Spleen (tissue), 13 donors: ENCODE measurements at places on chromosomes 3 and 15. TPM values are rescaled to one million over a fixed set of nuclear protein-coding genes. Genes with fewer than 3 reads are reported as not detected.

DNA sequence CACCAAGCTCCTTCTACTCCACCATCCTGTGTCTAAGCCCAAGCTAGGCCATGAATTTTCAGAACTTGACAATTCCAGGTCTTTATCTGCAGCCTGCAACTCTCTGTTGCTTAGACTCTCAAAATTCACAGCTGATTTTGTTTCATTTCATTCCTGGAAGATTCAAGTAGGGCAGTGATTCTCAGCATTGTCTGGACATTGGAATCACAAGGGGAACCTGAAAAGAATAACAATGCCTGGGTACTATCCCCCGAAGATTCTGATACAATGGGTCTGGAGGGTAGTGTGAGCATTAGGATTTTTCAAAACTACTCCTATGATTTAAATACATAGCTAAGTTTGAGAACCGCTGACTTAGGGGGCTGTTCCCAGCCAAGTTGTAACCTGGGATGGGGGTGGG is 534.7 kb upstream of the IL12A start:
- no peaks in the 10 kb centered on the region for H3K27me3 ChIP-seq
- H3K4me1 ChIP-seq: no peaks in the 10 kb centered on the region
- no peak overlapping the region for H3K27ac ChIP-seq

DNA sequence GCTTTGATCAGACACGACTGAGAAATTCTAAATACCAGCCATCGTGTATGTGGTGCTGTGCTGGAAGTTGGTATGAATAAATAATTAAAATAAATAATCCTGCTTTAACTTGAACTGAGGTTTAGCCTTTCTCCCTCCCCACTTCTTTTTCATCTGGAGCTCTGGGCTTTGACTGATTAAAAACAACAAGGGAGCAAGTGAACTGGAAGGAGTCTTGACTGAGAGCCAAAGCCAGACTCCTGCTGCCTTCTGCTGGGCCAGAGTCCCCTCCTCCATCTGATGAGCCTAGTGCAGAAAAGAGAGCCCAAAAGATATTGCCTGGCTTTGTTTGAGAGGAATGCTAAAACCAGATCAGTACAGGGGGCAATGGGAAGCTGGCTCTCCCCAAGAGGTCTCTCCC is 96.0 kb downstream of the CCNL1 start:
- H3K36me3 ChIP-seq: no peaks in the 10 kb centered on the region
- no peak overlapping the region for H3K4me3 ChIP-seq
- H3K27ac ChIP-seq: no peak overlapping the region
- no peaks in the 10 kb centered on the region for H3K4me1 ChIP-seq
- no peaks in the 10 kb centered on the region for H3K27me3 ChIP-seq

- H3K4me3 ChIP-seq: no peak overlapping the region
- H3K27ac ChIP-seq: no peak overlapping the region
- no peaks in the 10 kb centered on the region for H3K36me3 ChIP-seq
- H3K4me1 ChIP-seq: no peaks in the 10 kb centered on the region
- H3K27me3 ChIP-seq: no peaks in the 10 kb centered on the region
Observed at GRCh38 chr3:51283421-51283820, 101.7 kb upstream of the MANF start.

- no peaks in the 10 kb centered on the region for H3K4me1 ChIP-seq
- peak; percentile 33 for DNase-seq
- no peak overlapping the region for H3K4me3 ChIP-seq
- H3K36me3 ChIP-seq: no peaks in the 10 kb centered on the region
- no peaks in the 10 kb centered on the region for H3K27me3 ChIP-seq
Observed at GRCh38 chr15:45148076-45149059, 18.6 kb downstream of the DUOX1 start.

DNA sequence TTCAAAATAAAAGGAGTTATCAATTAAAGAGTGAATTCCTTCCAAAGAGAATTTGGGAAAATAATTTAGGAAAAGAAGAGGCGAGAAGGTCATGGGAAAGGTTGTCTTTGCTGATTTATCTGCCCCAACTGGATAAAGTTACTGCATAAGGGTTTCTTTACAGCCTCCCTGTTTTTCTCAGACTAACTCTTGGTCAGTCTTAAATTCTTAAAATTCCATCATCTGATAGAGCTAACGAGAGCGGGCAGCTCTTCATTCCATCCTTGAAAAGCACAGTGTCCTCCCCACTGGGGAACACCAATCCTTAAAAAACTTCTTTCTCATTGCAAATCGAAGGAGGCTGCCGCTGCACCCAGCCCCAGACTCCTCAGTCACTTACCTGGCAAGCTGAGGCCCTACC is 107.2 kb downstream of the PGPEP1L start:
- no peaks in the 10 kb centered on the region for H3K4me1 ChIP-seq
- no peaks in the 10 kb centered on the region for H3K36me3 ChIP-seq
- H3K27me3 ChIP-seq: no peaks in the 10 kb centered on the region
- peak overlapping the region; percentile 86 for H3K27ac ChIP-seq

- H3K27me3 ChIP-seq: peaks cover 49% of the 10 kb centered on the region
- H3K4me3 ChIP-seq: peak overlapping the region; percentile 78
- no peaks in the 10 kb centered on the region for H3K36me3 ChIP-seq
- peaks cover 26% of the 10 kb centered on the region for H3K4me1 ChIP-seq
Observed at GRCh38 chr3:120451272-120451761, 525 bp upstream of the FSTL1 start.

DNA sequence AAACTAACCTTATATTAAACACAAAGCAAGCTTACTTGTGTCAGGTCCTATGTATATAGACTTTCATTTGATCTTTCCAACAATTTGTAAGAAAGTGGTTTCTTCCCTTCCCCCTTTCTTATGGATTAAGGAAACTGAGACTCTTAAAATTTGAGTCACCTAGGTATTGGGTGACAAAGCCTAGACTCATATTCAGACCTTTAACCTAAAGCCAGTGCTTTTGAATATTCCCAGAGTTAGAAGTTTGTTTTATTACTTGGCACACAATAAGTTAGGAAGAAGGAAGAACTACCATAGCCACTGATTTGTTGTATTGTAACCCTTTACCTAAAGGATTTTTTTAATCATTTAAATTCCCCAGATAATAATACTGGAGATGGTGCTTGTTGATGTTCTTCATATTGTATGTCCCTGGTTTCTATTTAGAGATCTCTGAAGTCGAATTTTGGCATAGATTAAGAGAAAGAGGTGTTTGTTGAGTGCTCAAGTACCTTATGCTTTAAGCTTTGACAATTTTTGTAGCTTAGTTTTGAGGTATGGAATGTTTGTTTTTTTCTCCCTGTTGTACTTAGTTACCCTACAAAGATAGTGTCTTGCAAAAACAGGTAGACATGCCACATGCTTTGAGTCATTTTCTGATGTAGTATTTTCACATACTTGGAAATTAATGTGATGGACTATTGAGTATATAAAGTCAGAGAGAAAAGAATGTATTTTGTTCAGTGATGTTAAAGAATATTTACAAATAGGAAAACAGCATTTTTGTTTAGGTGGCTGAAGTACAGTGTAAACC is 11.2 kb downstream of the TSC22D2 start:
- H3K27ac ChIP-seq: no peak overlapping the region
- no peaks in the 10 kb centered on the region for H3K36me3 ChIP-seq
- peaks cover 6% of the 10 kb centered on the region for H3K4me1 ChIP-seq
- H3K27me3 ChIP-seq: no peaks in the 10 kb centered on the region
- H3K4me3 ChIP-seq: no peak overlapping the region

DNA sequence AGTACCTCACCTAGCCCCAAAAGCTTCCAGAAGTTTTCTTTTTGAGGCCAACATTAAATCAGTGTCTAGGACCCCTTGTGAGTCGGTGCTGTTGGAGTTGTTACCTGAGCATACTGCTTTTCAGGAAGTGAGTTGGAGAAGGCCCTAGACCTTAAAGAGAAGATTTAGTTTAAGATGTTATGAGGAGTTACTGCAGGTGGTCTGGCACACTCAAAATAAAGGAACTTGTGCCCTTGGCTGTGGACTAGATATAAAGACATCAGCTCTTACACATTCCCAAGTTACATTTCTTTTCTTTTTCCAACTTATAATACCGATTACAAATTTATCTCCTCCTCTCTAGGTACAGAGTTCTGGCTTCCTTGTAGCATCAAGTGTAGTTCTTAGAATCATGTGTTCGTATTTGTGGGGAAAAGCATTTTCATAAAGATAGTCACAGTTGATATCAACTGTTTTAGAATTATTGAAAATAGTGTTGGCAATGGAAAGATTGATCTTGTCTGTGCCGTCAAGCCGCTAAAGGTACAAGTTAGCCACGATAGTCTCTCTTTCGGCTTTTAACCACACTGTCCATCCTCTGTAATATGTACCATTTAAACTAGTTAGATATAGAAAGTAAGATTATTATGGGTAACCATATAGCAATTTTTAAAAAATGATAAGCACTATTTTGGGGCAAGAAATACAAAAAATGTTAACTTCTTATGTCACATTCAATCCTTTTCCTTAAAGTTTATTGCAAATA is 8.6 kb downstream of the ZIC1 start:
- DNase-seq: no peak
- H3K27ac ChIP-seq: no peak overlapping the region
- H3K4me1 ChIP-seq: peaks cover 21% of the 10 kb centered on the region
- peaks cover 96% of the 10 kb centered on the region for H3K27me3 ChIP-seq

DNA sequence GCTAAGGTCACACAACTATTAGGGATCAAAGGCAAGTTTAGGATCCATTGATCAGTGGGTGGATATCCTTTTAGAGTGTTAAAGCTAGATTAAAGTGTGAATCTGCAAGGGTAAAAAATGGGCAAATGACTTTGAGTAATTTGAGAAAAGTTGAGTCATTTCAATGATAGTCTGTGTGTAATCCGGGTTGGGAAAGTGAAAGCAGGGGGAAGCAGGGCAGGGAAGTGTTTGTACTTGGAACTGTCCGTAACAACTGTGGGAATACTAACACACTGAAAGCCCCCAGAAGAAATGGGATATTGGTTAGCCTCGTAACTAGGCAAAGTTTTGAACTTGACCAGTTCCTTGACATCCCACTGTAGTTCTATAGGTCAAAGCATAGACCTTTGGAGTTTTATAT is 187.2 kb upstream of the SLITRK3 start:
- H3K36me3 ChIP-seq: no peaks in the 10 kb centered on the region
- H3K4me1 ChIP-seq: no peaks in the 10 kb centered on the region
- H3K4me3 ChIP-seq: no peak overlapping the region
- H3K27me3 ChIP-seq: no peaks in the 10 kb centered on the region
- no peak overlapping the region for H3K27ac ChIP-seq

DNA sequence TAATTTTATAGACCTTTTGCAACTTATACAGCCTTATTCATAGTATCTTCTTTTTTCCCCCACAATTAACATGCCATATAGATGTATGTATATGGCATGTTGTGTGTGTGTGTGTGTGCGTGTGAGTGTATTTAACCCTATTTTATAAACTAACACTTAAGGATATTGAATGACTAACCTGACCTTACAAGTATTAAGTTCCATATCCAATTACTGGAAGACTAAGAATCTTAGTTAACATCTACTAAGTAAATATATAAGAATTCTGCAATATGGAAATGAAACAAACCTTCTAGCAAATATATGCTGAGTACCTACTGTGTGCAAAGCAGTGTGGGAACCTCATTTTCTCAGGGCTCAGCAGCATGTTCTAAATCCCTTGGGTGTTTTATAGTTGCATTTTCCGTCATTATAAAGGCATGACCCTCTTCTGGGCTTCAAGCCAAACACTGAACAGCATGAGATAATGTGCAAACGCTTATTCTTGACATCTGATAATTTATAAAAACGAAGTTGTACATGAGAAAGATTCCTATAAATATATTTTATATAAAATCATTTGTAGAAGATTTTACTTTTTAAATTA is 105.5 kb downstream of the NLGN1 start:
- no peaks in the 10 kb centered on the region for H3K36me3 ChIP-seq

DNA sequence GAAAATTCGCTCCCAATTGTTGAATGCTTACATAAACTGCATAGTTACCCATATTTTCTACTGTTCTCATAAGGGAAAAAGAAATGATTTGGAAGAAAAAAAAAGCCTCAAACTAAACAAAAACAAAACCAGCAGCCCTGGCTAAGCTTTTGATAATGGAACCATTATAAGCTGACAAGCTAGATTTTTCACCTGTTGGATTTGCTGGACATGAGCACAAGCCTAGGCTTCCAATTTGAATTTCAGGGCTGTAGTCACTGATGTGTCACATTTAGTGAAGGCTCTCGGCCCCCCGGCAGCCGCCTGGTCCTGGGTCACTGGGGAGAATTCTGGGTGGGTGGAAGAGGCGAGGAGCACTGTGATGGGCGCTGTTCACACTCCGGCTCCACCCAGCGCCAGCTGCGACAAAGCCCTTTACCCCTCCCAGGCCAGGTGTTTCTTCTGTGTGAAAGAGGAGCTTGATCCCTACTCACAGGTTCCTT is 4.6 kb downstream of the FBXL22 start:
- no peak for DNase-seq
- H3K36me3 ChIP-seq: no peaks in the 10 kb centered on the region
- H3K27ac ChIP-seq: peak overlapping the region; percentile 91
- H3K4me1 ChIP-seq: peaks cover 17% of the 10 kb centered on the region
- peak overlapping the region; percentile 66 for H3K4me3 ChIP-seq

- no peaks in the 10 kb centered on the region for H3K36me3 ChIP-seq
- H3K27ac ChIP-seq: no peak overlapping the region
- no peak overlapping the region for H3K4me3 ChIP-seq
- no peaks in the 10 kb centered on the region for H3K4me1 ChIP-seq
Observed at GRCh38 chr3:175294793-175295192, 435.7 kb downstream of the NAALADL2 start.

DNA sequence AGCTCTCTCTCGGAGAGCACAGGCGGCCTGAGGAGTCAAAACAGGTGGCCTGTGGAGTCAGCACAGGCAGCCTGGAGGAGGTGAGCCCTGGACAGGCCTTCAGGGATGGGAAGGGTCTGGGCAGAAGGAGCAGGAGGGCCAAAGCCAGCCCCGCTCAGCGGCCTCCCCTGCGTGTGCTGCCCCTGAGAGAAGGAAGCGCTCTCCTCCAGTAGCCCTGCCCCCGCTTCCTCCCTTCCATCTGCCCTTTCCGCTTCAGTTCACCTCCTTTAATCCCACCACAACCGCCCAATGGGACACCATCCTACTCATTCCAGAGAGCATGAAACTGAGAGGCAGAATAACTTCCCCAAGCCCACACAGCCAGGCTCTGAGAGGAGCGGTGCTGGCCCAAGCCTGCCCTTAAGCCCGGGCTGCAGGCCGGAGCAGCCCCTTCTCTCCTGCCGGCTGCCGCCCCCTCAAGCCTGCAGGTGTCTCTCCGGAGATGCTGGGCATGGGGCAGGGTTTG is 3.2 kb upstream of the NR2E3 start:
- H3K4me1 ChIP-seq: peaks cover 20% of the 10 kb centered on the region
- DNase-seq: no peak
- H3K36me3 ChIP-seq: no peaks in the 10 kb centered on the region
- no peak overlapping the region for H3K27ac ChIP-seq
- H3K4me3 ChIP-seq: no peak overlapping the region

The TRAT1 gene
- total RNA-seq: 8.0 TPM

The DAZL gene
- 0.30 TPM for total RNA-seq

The C3orf70 gene
- total RNA-seq: 5.4 TPM

The TEX55 gene
- total RNA-seq: not detected

The NRG4 gene
- total RNA-seq: not detected

The OPA1 gene
- total RNA-seq: 58.2 TPM

The BCHE gene
- 10.6 TPM for total RNA-seq

The FSD2 gene
- not detected for total RNA-seq

The AHSG gene
- total RNA-seq: not detected

The SLC22A13 gene
- 0.52 TPM for total RNA-seq
